Activated T-helper 2 cell treated with anti-CD3 and anti-CD28 coated beads, Interferon-gamma antibody, Interleukin-2, Interleukin-4, amounts not matched to agents 10 μg/mL and 5 μg/mL and 100 μg/mL, durations not matched to agents 14 hours and 24 hours and 36 hours (primary cell): ENCODE measurements at places on chromosomes 16 and 17.

- DNase-seq, result no peak
Observed at GRCh38 chr16:69260019-69260418, 51.1 kb upstream of the VPS4A start.

- DNase-seq, result no peak
Observed at GRCh38 chr17:6901086-6901485, 69.6 kb upstream of the TEKT1 start.

DNA sequence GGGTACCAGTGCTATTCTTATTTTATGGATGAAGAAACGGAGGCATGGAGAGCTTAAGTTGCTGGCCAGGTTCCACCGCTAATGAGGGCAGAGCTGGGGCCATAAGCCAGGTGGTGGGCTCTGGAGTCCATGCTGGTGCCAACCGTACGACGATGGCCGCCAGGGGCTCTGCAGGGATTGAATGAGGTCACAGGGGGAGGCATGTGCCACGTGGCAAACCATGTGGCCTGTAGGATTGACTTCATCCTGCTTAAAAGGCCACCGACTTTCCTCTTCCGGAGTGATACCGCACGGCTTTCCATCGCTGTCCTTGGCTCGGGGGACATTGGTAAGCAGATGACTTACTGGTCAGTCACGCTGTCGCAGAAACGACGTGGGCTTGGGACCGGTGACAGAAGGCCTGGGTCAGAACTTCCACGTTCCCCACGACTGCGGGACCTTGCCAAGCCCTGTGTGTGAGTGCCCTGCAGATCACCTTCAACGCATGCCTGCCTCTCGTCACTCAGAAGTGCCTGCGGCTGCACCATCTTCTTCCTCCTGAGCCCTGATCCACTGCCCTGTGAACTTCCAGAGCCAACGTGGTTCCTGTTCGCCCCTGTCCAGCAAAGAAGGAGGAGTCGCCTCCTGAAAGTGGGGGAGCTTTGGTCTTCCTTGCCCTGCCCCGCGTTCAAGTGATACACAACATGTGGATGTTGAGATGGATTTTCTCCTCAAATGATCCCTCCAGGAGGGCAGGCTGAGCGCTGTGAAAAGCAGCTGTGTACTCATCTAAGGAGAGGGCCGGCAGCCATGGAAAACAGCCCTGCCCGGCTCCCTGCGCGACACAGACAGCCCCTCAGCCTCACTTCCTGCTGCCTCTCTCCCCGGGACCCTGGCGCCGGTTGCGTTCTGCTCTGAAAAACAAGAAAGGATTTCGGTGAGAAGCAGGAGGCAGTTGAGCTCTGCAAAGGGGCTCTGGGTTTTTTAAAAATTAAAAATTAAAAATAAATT lies 176.7 kb downstream of the C16orf95 start:
- DNase-seq, result no peak

DNA sequence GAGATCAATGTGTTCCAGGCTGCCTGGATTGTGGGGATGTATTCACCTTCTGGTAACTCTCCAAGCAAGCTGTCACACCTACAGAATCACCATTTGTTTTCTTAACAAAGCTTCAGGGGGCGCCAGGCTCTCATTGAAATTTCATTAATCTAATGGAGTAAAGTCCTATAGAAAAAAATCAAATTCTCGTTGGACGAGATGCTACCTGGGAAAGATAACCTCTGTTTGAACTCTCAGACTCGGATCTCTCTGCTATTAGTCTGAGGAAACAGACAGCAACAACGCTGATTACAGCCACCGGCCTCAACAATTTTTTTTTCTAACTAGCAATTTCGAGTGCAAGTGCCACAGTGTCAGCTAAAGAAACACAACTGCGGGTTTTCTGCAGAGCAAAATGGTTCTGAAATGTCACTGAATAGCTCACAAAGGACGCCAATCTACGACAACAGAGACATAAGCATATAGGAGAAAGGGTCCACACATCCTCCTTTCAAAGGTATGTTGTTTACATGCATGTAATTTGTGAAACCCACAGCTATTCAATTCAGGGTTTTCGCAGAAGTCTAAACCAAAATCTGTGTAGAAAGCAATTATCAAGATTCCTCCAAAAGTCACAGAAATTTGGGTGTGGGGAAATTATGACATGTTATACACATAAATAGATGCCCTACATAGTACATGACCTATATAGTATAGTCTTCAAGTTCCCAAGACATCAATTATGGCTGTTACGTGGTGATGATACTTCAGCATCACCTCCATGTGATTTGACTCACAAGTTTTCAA lies 135.8 kb downstream of the SKAP1 start:
- no peak for DNase-seq

DNA sequence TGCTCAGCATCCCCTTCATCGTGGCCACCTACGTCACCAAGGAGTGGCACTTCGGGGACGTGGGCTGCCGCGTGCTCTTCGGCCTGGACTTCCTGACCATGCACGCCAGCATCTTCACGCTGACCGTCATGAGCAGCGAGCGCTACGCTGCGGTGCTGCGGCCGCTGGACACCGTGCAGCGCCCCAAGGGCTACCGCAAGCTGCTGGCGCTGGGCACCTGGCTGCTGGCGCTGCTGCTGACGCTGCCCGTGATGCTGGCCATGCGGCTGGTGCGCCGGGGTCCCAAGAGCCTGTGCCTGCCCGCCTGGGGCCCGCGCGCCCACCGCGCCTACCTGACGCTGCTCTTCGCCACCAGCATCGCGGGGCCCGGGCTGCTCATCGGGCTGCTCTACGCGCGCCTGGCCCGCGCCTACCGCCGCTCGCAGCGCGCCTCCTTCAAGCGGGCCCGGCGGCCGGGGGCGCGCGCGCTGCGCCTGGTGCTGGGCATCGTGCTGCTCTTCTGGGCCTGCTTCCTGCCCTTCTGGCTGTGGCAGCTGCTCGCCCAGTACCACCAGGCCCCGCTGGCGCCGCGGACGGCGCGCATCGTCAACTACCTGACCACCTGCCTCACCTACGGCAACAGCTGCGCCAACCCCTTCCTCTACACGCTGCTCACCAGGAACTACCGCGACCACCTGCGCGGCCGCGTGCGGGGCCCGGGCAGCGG lies 3.2 kb downstream of the UTS2R start:
- DNase-seq, result no peak

- no peak for DNase-seq
Observed at GRCh38 chr16:8928467-8928957, 35.2 kb downstream of the USP7 start.

- DNase-seq, result no peak
Observed at GRCh38 chr16:23826528-23827045, 9.2 kb upstream of the PRKCB start.

- no peak for DNase-seq
Observed at GRCh38 chr16:92431-93339, 14.7 kb downstream of the MPG start.

- peak; percentile 56 for DNase-seq
Observed at GRCh38 chr16:28317040-28317880, 24.9 kb downstream of the SBK1 start.

- DNase-seq, result no peak
Observed at GRCh38 chr16:74448990-74449389, 27.7 kb upstream of the CLEC18B start.

DNA sequence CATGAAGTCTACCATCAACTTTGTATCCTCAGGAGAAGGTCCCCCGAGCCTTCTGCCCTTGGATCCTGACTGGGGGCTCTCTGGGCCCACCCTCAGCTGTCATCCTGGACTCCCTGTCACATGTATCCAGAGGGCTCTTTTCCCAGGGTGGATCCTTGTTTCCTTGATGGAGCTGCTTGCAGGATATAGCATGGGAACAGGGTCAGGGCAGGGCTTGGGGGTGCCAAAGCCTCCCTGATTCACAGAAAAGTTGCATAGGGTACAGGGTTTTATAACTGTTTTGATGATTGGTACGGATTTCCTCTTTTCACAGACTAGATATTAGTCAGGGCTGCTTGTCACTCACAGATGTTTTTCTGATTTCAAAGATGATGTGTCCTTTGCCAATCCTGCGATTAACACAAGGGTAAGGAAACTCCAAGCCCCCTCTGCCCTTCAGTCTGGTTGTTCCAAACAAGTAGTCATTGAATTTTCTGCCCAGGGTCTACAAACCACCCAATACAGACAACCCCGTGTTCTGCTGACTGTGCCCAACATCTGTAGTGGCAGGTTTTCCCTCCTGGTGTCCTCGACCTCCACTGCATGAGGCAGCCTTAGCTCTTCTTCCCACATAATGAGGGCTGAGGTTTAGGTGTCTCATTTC lies 20.6 kb upstream of the SLC35G3 start:
- DNase-seq, result peak; percentile 41

GRCh38 chr17:57107498-57108101 lies 22.6 kb downstream of the AKAP1 start:
- DNase-seq, result no peak

GRCh38 chr16:2155977-2156848 lies 631 bp downstream of the TRAF7 start:
- no peak for DNase-seq

GRCh38 chr17:80352991-80353665 lies 61.8 kb upstream of the ENDOV start:
- no peak for DNase-seq

DNA sequence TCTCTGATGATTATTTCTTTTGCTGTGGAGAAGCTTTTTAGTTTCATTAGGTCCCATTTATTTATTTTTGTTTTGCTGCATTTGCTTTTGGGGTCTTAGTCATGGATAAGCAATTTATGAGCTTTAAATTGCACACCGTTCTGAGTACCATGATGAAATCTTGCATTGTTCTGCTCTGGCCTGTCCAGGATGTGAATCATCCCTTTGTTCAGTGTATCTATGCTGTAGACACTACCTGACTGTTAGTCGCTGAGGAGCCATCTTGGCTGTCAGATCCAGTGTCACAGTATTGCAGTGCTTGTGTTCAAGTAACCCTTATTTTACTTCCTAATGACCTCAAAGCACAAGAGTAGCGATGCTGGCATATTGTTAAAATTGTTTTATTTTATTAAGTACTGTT lies 218.0 kb upstream of the CNTNAP4 start:
- DNase-seq, result no peak
